Activated CD8-positive, alpha-beta T cell treated with anti-CD3 and anti-CD28 coated beads, Interleukin-2, amount 10 ng/mL, durations not matched to agents 7 days and 5 days (primary cell): ENCODE measurements at places on chromosomes 13 and 19. TPM values are rescaled to one million over a fixed set of nuclear protein-coding genes. Genes with fewer than 3 reads are reported as not detected.

Gene PEX11G
- 1.5 TPM for total RNA-seq

Gene MIPEP
- 11.6 TPM for total RNA-seq

Gene LIM2
- total RNA-seq, result not detected

DNA sequence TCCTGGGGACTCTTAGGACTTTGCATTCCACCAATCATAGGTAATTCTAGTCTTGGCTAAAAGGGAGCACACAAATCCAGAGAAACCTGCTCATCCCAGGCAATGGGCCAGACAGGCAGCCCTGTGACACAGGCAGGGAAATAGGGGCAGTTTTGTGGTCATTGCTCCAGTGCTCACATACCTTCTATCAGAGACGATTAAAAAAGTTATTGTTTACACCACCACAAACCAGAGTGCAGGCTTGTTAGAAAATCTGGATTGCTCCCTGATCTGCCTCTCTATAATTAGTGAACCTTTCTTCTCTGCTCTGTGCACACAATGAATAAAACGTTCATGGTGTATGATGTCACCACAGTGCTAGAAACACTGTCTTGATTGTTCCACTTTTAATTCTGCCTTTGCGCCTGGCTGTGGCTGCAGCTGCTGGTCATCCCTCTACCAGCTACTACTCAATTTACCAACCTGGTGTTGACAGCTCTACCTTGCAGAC lies 121.6 kb upstream of the SPATA13 start:
- DNase-seq, result no peak

DNA sequence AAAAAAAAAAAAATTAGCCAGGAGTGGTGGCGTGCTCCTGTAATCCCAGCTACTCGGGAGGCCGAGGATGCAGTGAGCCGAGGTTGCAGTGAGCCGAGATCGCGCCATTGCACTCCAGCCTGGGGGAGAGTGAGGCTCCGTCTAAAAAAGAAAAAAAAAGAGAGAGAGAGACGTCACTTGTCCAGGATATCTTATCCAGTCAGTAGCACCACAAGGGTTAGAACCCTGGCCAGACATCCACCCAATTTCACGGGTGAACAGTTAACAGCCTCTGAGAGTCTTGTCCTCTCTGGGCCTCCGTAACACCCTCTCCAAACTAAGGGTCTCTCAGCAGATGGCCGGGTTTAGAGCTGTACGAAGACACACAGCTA lies 917 bp upstream of the CLPTM1 start:
- DNase-seq, result no peak

DNA sequence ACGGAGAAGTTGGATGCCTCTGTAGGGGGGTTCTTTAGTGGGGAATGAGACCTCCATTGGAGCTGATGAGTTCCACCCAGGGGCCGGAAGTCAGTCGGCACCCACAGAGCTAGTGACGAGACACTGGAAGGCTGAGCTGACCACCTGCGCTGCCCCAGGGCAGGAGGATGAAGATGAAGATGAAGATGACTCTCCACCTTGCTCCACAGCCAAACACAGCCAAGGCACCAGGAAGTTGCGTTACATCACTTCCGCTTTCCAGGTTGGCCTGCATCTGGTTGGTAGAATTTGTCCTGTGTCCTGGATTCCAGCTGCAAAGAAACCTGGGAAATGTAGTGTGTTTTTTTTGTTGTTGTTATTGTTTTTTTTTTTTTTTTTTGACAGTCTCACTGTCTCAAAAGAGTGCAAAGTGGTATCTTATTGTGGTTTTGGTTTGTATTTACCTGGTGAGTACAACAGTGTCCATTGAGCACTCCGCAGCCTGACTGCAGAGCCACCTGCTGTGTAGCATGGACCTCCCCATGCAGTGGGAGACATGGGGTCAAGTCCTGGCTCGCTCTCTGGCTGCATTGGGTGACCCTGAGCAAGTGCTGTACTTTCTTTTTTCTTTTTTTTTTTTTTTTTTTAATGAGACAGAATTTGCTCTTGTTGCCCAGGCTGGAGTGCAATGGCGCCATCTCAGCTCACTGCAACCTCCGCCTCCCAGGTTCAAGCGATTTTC lies 1.9 kb downstream of the TBC1D17 start:
- no peak for DNase-seq

DNA sequence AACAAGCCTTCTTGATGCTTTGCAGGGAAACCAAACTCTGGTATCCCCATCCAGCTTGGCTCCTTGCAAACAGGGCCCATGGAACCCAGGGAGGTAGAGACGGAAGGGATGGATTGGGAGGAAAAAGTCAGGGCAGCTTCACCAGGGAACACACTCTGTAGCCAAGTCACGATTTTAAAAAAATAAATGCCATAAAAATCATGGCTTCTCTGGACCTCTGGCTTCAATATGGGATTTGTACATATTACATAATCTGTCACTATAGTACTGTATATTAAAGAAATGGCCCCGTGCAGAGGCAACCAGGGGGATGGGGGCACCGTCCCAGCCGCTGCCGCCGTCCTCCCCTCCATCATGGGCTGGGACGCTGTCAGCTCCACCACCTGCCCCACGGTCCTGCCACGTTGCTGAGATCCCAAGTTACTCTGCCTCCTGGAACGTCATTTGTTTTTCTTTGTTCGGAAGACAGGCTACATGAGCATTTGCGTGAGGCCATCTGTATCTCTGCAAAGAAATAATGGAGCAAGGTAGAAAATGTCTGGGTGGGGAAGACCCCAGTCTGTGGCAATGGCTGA lies 313.3 kb downstream of the ZNF536 start:
- DNase-seq, result no peak

DNA sequence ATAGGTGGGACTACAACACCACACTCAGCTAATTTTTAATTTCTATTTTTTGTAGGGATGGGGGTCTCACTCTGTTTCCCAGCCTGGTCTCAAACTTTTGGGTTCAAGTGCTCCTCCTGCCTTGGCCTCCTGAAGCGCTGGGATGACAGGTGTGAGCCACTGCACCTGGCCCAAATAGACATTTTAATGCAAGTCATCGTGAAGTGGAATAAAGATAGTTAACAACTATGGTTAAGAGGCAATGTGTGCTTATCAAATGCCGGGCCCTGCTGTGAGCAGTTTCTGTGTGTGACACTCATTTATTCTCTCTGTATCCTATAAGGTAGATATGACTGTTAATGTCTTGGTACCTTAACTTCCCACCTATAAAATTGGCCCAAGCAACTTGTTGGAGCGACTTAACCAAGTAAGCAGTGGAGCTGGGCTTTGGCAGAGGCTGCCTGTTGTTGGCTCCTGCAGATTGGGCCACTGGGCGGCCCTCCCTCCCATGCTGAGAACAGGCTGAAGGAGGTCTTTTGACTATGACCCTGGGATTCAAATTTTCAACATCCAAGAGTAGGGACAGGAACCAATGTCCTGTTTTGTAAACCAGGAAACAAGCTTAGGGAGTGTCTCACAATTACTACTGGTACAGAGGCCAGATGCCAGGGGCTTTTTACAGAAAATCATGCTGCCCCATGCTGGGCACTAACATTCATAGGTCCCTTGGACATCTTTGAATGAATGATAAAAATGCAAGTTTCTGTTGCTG lies 450.7 kb downstream of the TSHZ3 start:
- no peak for DNase-seq

DNA sequence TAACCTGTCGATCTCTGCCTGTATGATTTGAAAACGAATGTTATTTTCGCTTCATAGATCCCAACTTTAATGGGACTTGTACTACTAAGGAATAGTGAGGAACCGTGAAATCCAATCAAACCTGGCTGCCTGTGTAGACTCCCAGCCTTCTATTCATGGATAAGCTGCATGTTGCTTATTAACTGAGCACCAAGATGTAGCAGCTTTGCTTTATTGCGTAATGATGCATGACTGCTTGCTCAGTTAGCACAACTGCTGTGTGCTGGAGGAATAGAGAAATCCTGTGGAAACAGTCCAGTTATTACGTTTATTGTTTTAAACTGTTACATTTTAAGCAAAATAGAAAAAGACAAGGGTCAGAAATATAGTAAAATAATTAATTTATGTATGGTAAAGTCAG lies 108.2 kb downstream of the SHISA2 start:
- DNase-seq, result no peak

GRCh38 chr19:18453269-18454024 lies 15.5 kb upstream of the ISYNA1 start:
- DNase-seq, result no peak

GRCh38 chr13:92913840-92914239 lies 312.8 kb upstream of the GPC6 start:
- no peak for DNase-seq

DNA sequence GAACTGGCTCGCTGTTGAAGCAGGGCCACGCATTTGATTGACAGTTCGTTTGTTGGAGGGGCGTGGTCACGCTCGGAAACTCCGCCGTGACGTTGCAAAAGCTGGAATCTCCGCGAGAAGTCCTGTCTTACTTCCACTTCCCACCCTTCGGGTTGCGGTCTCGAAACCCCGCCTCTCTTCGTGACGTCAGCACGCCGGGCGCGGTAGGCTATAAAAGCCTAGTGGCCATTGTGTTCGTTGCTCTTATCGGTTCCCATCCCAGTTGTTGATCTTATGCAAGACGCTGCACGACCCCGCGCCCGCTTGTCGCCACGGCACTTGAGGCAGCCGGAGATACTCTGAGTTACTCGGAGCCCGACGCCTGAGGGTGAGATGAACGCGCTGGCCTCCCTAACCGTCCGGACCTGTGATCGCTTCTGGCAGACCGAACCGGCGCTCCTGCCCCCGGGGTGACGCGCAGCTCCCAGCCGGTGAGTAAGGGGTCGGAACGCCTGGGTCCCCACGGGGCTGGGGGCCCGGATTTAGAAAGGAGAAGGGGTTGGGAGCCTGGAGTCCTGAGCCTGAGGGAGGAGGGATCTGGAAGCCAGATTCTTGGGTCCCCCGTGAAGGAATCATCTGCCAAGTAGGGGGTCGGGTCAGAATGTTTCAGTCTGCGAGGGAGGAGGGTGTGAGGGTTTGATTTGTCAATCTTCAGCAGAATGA lies at the start of gene PPP1R15A:
Gene PPP1R15A (plus strand): TSS at position 240 of the 702 bp plus-strand sequence. CDS start 813 bp downstream, outside the sequence.
- DNase-seq, result peak; percentile 99

- DNase-seq, result no peak
Observed at GRCh38 chr13:20418953-20419352, 106.7 kb downstream of the CRYL1 start.

DNA sequence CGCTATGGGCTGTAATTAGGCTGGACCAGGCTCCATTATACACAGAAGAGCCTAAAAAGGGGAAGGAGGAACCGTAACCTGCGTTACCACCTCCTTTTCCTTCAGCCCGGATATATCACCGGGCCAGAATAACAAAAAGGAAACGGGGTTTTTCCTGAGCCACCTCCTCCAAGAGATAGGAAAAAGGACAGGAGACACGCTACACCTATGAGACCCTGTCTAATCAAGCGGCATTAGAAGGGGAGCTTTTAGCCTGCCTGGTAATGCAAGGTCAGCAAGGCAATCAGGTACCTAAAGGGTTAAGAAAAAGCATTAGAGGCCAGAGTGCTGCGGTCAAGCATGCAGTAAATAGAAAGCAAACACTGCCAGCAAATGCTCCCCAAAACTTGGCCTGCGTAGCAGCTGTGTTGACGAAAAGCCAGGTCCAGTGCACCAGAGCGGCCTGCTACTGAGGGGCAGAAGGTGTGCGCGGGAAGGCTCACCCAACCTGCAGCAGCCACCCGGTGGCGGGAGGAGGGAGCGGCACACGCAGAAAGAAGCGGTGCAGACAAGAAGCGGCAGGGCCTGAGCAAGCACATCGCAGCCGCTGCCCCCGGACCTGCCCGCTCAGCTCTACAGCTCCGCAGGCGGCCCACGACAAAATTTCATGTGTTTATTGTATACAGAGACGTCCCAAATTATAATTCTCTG lies 1466.1 kb downstream of the UQCRFS1 start:
- DNase-seq, result no peak

DNA sequence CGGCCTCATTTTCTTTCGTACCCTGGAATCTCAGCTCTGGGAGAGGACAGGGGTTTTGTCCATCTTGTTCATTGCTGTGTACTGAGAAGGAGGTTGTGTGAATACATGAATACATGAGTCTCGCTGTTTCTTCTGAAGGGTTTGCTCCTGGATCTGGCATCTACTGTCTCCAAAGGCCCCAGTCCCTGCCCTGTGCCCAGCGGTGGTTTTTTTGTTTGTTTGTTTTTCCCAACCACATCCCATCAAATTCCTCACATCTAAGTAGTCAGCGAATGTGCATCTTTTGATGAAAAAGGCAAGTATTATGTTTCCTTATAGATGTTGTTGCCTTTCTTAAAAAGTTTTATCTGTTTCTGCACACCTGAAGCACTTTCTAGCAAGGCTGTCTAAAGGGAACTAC lies 12.5 kb downstream of the DCAF15 start:
- DNase-seq, result no peak

- DNase-seq, result no peak
Observed at GRCh38 chr13:81929988-81930387, 1589.1 kb upstream of the SPRY2 start.

- peak; percentile 94 for DNase-seq
Observed at GRCh38 chr19:984165-984967, at the start of gene WDR18. TSS of gene WDR18 (plus strand) at chr19:984345. CDS start at chr19:984354, 9 bp downstream.
